ENCODE measurements at places on chromosomes 12 and 14. TPM values are rescaled to one million over a fixed set of nuclear protein-coding genes. Genes with fewer than 3 reads are reported as not detected.

CD27 gene
- total RNA-seq: 23.3 TPM

GPD1 gene
- 0.87 TPM for total RNA-seq

GPR84 gene
- total RNA-seq: 1.8 TPM

SLC8A3 gene
- 0.37 TPM for total RNA-seq

ZBTB25 gene
- total RNA-seq: 24.7 TPM

BMP4 gene
- total RNA-seq: not detected

FLRT2 gene
- total RNA-seq: not detected

CD69 gene
- total RNA-seq: 72.2 TPM

CDC42BPB gene
- 2.3 TPM for total RNA-seq

NAV3 gene
- total RNA-seq: not detected

KRT86 gene
- 0.34 TPM for total RNA-seq

CMAS gene
- 37.7 TPM for total RNA-seq

GALNT6 gene
- total RNA-seq: 19.9 TPM

KLRB1 gene
- total RNA-seq: not detected

TPH2 gene
- not detected for total RNA-seq

TEX52 gene
- not detected for total RNA-seq

KRT72 gene
- total RNA-seq: not detected

MAP4K5 gene
- total RNA-seq: 23.1 TPM

CD163L1 gene
- not detected for total RNA-seq

P2RX7 gene
- 6.5 TPM for total RNA-seq

EMP1 gene
- 9.5 TPM for total RNA-seq

FIGNL2 gene
- total RNA-seq: 0.30 TPM

AICDA gene
- total RNA-seq: not detected

ST8SIA1 gene
- 0.39 TPM for total RNA-seq

TNFAIP2 gene
- 0.64 TPM for total RNA-seq

RPGRIP1 gene
- not detected for total RNA-seq

HOMEZ gene
- total RNA-seq: 13.3 TPM

All from activated T-helper 2 cell treated with anti-CD3 and anti-CD28 coated beads, Interferon-gamma antibody, Interleukin-2, Interleukin-4, amounts not matched to agents 10 μg/mL and 5 μg/mL and 100 μg/mL, durations not matched to agents 14 hours and 24 hours and 36 hours (primary cell).